Aorta (tissue), 5 donors: ENCODE measurements at places on chromosomes 1 and 21. TPM values are rescaled to one million over a fixed set of nuclear protein-coding genes. Genes with fewer than 3 reads are reported as not detected.

AQP10 gene
- polyA plus RNA-seq = 10.3 TPM

LCE1D gene
- not detected for polyA plus RNA-seq

NPHS2 gene
- polyA plus RNA-seq = not detected

KCNK2 gene
- polyA plus RNA-seq = not detected

DNA sequence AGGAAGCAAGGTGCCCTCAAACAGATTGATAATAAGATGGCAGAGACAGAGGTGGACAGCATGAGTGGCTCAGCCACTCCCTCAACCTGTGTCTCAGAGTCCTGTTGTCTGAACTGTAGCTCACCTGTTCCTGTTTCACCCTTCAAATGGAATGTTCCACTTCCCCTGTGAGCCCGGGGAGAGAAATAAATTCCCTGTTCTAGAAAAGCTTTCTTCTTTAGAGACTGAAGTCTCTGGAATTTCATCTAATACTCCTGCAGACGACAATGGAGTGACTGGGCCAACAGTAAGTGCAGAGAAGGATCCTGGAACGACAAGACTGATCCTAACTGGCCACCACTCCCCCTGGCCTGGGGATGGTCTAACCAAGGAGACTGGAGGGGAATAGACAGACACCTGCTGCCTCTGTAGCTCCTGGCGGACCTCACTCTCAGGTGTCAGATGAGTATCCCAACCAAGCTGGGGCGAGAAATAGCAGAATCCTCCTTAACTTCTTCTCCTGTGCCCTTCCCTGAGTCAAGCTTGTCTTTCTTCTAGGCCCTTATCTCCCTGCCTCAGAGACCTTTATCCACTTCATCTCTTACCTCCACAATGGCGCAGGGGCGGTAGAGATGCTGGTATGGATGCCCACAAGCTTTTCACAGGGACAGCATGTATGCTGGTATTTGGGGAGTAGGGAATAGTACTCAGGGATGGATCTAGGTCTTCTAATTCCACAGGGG is 45.4 kb downstream of the PLEKHA6 start:
- DNase-seq = no peak

GRCh38 chr21:25350056-25350455 is 257.2 kb downstream of the MRPL39 start:
- DNase-seq = no peak

DNA sequence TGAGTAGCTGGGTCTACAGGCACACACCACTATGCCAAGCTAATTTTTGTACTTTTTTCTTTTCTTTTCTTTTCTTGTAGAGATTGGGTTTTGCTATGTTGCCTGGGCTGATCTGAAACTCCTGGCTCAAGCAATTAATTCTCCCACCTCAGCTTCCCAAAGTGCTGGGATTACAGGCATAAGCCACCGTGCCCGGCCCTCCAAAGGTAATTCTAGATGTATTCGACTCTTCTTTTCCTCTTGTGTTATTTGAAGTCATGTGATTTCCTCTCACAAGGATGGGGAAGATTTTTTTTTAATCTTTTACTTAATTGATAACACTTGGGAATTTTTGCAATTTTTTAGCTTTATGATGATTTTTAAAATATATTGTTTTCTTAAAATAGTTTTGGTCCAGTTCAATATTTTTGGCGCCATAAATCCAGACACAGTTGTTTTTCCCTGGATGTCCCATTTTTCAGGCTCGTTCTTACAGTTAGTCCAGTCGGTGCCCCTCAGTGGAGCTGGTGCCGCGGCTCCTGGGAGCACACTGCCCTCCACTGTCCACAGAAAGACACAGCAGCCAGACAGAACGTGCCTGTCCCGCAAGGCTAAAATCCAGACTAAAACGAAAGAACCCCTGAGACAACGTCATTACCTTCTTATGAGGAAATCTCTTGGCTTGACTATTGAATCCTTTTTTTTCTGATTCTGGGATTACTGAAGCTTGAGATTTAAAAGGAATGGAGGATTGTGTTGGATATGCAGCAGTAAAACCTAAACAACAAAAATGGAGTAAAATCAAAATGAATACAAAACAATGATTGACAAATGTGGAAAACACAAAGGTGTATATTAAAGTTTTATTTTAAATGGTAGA is 22.4 kb downstream of the STPG1 start:
- DNase-seq = peak; percentile 88

GRCh38 chr1:245997471-245998258 is 509.4 kb downstream of the SMYD3 start:
- DNase-seq = no peak

GRCh38 chr1:2612591-2613365 is 20.0 kb downstream of the MMEL1 start:
- DNase-seq = peak; percentile 33

- no peak for DNase-seq
Observed at GRCh38 chr1:56137090-56137489, 442.3 kb downstream of the PLPP3 start.

GRCh38 chr1:220113136-220113695 is 19.3 kb downstream of the IARS2 start:
- DNase-seq = no peak

DNA sequence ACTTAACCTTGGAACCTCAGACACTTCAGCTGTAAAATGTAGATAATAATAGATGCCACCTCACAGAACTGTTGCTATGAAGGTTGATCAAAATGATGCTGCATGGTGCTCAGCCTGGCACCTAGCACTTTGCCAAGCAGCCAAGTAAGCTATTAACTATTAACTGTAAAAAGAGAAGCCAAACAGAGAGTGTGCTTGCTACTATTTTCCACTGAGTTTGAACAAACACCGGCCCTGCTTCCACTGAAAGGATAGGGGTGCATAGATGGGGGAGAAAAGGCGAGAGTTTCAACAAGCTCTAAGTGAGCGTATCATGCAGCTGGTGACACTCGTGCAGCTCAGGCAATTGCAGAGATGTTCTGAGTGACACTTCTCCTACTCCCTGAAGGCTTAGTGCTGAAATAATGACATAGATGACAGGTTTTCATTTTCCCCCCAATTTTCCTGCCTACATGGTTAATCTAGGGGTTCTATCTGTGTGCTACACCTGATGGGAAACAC is 78.2 kb downstream of the GPR88 start:
- DNase-seq = no peak
